NT2/D1 (cell line): ENCODE measurements at places on chromosomes 2 and 18.

- no peak for DNase-seq
Measured at GRCh38 chr18:50099725-50100407, 95.1 kb downstream of the MYO5B start.

DNA sequence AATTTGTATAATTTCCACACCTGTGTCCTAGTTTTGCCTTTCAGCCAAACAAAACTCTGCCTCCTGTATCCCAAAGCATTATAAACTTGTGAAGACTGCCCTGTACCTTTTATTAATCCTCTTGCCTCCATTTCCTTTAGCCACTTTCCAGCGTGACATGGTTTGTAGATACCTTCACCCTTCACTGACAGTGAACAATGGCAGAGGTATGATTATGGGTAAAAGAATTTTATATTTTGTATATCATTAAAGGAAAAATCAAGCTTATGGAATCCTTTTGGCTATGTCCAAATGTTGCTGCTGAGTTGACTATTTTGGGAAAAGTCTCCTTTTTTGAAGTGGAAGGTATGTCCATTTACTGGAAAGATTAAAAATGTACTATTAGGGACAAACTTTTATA is 251.7 kb downstream of the HNMT start:
- DNase-seq: no peak

- no peak for DNase-seq
Measured at GRCh38 chr18:31637445-31637844, 45.8 kb downstream of the TTR start.

- no peak for DNase-seq
Measured at GRCh38 chr2:203649176-203649814, 57.1 kb upstream of the CD28 start.

- DNase-seq: no peak
Measured at GRCh38 chr2:210199186-210199765, 26.0 kb downstream of the ACADL start.

DNA sequence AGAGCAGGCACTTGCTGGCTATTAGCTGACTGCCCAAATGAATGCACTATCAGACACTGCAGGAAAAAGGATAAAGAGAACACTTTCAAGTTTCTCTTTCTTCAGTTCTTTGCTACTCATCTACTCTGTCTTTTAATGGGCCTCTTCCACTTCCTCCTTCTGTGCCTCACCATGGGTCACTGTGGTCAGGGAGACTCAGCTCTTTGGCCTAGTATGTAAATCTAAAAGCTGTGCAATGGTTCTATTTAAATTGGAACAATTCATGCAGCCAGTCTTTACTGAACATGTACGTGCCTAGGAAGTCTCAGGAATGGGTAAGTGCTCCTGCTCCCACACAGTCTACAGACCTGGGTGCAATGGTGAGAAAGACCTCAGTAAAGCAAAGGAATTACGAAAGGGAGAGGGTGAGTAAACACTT is 79.1 kb upstream of the DNMT3A start:
- DNase-seq: no peak

DNA sequence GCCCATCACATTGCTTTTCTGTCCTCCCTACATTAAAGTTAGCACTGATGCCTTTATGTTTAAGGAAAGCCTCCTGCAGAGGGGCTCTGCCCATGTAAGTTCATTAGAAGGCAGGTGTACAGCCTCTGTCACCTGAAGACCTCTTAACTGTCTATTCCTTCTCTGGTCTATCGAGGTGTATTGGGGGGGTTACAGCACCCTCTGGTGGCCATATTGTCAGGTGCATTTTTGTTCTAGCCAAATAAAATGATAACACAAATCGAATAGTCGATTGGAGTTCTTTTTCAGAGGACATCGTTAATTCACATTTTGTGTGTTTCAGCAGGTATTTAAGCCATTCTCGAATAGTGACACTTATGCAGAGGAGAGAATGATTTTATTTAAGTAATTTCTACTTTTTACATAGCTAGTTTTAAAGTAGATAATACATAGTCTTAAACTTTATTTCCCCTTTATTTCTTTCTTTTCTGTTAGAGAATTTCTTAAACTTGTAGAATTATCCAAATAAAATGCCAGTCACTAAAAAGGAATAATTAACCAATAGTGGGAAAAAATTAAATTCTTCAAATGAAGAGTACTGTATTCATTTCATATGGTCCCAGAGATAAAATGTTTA is 136.8 kb downstream of the NEDD4L start:
- no peak for DNase-seq

- DNase-seq: no peak
Measured at GRCh38 chr18:48627216-48627615, 88.4 kb downstream of the CTIF start.

DNA sequence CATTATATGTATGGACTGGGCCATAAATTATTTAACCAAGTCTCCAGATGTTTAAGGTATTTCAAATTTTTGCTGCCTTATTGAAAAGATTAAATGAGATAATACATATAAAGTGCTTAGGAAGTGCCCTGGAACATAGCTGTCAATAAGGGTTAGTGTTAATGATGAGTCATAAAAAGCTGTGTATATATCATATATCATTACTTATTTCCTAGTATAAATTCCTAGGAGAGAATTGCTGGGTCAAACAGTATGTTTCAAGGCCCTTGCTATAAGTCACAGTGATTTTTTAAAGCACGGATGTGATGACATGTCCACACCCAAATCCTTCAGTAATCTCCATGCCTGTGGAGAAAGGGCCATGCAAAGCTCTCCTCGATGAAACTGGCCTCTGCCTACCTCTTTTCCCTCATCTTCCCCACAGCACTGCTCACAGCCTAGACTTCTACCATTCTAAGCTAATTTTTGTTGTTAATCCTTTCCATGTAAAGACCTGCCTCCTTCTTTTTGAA is 8.5 kb downstream of the ZNF2 start:
- no peak for DNase-seq

DNA sequence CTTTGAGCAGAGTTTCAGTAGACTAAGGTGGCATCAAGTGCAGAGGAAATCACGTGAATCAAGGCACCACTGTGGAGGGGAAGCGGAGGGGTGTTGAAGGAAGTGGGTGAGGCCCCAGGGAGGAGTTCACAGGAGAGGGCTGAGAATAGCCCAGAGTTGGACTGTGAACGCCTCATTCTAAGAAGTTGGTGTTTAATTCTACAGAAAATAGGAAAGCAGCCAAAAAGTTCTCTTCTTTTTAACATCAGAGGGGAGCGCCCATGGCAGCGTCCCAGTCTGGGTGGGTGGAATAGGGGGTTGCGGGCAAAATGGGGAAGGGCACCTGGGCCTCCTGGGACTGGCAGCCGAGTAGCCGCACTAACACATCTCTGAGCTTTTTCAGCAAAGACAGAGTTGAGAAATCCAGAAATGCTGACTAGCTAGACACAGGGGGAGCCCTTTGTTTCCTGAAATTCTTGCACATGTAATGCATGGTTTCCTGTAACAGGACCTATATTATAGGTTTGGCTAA is 97.0 kb downstream of the NEB start:
- DNase-seq: no peak

- peak; percentile 51 for DNase-seq
Measured at GRCh38 chr18:50507120-50507590, 52.7 kb upstream of the MAPK4 start.

DNA sequence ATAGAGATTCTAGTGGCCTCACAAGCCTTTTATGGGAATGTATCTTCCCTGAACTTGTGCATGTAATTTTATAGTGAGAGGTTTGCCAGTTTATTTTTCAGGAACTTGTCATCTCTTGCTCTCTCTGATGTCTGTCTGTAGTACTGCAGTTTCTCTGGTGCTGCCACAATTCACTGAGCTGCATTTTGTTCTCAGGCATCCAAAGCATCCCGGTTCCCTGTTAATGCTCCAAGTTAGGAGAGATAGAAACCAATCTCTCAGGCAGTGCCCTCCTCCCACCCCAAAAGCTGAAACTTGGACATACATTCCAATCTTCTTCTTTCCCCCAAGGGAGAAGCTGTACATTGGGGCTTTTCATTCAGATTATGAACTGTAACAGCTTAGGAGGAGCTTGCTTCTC is 30.1 kb upstream of the GRB14 start:
- no peak for DNase-seq

- no peak for DNase-seq
Measured at GRCh38 chr2:57880446-57880845, 166.2 kb upstream of the VRK2 start.

DNA sequence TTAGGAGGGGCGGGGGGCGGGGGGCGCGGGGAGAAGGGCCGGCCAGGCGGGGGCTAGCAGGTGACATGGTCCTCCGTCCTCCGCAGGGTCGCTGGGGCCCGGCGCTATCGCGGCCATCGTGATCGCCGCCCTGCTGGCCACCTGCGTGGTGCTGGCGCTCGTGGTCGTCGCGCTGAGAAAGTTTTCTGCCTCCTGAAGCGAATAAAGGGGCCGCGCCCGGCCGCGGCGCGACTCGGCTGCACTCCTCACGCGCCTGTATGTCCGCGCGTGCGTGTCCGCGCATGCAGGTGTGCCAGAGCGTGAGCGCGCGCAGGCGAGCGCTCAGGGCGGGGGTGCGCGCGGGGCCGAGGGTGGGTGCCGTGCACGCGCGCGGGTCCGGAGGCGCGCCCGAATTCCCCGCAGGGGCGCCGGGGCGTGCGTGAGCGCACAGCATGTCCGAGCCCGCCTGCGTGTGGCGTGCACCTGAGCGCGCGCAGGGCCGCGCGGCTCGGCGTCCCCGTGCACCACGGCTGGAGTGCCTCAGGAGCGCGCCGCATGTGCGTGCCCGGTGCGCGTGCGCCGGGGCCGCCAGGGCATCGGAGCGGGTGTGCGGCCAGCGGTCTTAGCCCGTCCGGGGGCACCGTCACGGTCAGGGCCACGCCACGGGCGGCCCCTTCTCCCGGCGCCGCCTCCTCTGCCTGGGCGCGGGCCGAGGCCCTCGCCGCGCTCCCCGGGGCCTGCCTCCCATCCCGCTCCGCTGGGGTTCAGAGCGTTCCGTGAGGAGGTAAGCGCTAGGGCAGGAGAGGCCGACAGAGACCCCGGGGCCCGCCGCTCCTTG is 6.3 kb downstream of the SNORC start:
- DNase-seq: no peak

DNA sequence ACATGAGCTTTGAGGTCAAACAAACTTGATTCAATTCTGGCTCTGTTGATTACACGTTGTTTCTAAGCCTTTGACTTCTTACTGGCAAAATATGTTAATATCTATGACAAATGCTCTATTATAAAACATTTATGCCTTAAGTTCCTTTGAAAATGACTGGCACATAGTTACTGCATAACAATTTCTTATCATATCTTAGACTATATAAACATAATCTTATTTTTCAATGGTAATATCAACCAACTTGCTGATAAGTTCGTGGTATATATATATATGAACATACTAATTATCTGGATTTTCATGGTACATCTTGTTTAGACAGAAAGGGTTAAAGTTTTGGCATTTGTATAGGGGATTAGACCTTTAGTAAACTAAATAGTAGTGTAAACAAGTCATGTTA is 645.6 kb upstream of the ZNF804A start:
- DNase-seq: no peak

- no peak for DNase-seq
Measured at GRCh38 chr2:170307052-170307451, 129.1 kb downstream of the MYO3B start.

DNA sequence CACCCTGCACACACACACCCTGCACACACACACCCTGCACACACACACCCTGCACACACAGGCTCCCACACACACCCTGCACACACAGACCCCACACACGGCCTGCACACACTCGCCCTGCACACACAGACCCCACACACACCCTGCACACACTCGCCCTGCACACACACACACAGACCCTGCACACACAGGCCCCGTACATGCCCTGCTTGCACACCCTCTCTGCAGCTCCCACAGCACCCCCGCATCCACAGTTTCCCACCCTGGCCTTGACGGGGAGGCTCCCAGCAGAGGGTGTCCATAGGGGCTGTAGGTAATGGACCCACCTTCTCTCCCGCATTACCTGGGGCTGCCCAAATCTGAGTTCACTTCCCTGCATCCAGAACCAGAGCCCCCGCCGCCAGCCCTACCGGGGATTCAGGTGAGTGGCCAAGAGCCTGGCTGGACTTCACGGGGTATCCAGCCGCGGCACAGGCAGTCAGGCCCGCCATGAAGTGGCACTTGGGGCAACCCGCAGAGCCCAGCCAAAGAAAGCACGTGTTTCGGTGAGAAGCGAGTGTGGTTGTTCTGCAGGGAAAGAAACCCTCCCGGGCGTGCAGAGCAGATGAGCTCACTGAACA is 88.6 kb upstream of the GPC1 start:
- DNase-seq: no peak

GRCh38 chr2:230781130-230781797 is 68.6 kb downstream of the CAB39 start:
- no peak for DNase-seq

- no peak for DNase-seq
Measured at GRCh38 chr2:96945014-96945413, 41.4 kb downstream of the FAM178B start.

- DNase-seq: no peak
Measured at GRCh38 chr2:7346336-7346735, 429.1 kb downstream of the RNF144A start.

DNA sequence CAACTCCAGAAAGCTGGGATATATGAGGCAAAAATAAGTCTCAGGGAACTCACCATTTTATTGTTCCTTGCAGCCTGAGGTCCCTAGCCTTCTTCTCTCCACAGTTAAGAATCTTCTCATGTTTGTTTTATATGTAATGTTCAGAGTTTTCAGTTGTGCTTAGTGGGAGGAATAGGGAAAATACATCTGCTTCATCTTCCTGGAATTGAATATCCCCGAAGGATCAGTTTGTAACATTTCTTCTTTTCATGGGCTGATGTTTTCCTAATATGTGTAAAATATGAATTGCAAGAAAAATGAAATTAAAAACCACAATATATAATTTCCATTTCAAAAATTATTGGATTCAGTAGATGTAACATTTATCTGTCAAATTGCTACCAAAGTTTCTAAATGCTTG is 8.0 kb downstream of the GALNT1 start:
- no peak for DNase-seq

- DNase-seq: no peak
Measured at GRCh38 chr2:121502246-121502645, 28.4 kb upstream of the RNU4ATAC start.

GRCh38 chr2:109045505-109045904 is 56.5 kb upstream of the EDAR start:
- DNase-seq: no peak

- no peak for DNase-seq
Measured at GRCh38 chr2:644871-645270, 32.3 kb downstream of the TMEM18 start.
